ENCODE measurements at places on chromosomes 12 and 14.

GRCh38 chr14:36281309-36281708, 39.1 kb downstream of the MBIP start:
- no peak for DNase-seq

DNA sequence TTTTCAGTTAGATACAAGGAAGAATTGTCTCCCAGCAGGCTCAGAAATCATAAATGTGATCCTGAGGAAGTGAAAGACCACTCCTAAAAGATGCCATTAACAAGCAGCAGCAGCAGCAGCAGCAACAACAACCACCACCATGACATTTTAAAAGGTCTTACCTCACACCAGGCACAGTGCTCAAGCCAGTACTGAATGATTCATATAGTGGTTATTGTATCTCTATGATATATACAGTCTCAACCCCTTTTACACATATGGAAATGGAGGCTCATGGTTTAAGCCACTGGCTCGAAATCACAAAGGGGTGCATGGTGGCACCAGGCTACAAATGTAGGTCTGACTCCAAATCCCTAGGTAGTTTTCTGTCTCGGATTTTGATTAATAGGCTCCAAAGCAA, 126.9 kb downstream of the KTN1 start:
- DNase-seq, result no peak

DNA sequence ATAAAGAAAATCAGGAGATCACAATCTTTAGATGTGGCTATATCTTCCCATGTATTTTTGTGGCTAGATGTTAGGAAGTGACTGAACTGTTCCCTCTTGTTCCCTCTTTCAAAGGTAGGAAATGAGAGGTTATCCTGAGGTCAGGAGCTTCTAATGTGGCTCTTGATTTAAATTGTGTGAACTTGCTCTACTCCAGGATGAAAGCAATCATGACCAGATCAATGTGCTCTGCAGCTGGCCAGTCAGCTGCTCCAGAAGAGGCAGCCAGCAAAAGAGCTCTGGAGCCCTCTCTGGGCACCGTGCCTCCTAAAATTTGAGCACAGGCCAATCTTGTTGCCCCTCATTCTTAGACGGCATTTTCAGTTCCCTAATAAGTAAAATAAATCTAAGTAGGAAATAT, 32.0 kb downstream of the CDK17 start:
- no peak for DNase-seq

DNA sequence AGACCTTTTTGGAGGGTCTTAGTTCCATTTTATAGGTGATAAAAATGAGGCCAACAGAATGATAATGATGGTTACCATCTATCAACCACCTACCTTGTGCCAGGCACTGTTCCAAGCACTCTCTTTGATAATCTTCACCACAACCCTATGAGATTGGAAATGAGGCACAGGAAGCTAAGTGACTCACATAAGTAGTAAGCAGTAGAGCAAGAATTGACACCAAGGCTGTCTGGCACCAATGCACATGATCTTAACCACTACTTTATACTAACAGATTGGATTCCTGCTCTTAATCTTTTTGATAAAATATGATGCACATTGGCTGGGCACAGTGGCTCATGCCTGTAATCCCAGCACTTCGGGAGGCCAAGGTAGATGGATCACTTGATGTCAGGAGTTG, 91.4 kb downstream of the DRAM1 start:
- DNase-seq, result no peak

DNA sequence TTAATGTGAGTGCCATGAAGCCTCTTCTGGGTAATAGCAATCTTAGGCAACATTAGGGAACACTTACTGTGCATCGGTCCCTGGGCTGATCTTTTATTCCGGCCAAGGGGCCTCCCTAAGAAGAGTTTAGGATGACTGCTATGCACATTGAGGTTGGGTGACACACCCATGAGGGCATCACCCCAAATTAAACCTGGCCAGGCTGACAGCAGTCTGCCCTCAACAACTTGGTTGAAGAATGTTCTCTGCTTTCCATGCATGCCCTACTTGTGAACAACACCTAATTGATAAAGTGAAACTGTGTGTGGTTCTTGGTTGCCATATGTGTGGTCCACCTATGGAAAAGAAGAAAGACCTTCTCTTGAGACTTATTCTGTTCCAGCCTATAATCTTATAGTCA, 1098.0 kb downstream of the BCL11B start:
- DNase-seq, result no peak

DNA sequence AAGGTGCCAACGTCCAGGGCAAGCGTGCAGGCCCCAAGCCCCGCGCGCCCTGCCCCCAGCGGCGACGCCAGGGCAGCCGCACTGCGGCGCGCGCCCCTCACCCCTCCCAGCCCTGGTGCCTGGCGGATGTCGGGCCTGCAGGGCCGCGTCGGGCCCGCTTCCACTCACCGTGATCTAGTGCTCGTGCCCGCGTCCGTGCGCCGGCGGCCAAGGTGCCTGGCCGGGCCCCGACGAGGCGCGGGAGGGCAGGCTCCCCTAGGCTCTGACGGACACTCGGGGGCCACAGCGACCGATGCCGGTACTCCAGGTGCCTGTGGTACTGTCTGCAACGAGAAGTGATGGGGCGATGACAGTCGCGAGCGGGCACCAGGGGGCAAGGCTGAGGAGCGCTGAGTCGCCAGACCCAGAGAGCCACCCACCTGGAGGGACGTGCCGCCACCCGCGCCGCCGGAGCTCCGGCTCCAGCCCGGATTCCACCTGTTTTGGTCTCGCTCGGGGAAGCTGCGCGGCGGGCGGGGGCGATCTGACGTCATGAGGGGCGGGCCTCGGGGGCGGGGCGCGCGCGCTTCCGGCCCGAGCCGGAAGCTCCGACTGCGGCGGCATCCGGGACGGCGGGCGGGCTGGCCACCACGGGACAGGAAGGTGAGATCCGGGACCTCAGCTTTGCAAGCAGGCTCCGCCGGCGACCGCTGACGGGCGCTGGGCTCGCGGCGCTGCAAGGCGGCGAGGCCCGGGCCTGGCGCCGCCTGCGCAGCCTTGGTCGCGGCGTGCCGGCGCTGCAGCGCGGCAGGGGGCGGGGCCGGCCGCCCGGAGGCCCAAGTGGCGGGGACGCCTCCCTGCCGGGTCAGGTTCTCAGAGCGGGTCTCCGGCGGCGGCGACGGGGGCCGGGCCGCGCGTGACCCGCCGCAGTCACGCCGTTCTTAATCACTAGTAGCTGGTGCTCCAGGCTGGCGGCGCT, at the start of the genes LYSET and MOAP1:
LYSET (plus strand) TSS at position 927 of the 958 bp plus-strand sequence. CDS start 89 bp downstream, outside the sequence.
MOAP1 (minus strand) TSS at position 507 of the 958 bp plus-strand sequence. CDS start 655 bp downstream, outside the sequence.
- peak; percentile 53 for DNase-seq

- no peak for DNase-seq
Measured at GRCh38 chr12:132776816-132777568, 15.4 kb upstream of the ANKLE2 start.

GRCh38 chr14:25349269-25349668, 299.3 kb upstream of the STXBP6 start:
- no peak for DNase-seq

DNA sequence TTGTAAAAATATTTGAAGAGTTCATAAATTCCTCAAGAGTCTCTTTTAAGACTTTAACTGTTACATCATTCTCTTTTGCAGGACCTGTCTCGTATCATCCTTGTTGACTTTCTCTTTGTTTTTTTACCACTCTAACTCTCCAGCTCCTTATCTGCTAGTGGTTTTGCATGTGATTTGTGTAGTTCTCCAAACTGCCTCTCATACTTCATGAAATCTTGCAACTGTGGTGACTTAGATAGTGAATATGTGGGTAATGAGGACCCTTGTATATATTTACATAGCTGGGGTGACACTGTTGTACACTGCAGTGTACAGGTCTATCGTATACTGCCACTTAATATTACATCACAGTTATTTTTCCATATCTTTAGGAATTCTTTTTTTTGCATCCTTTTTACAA, 40.2 kb upstream of the EMP1 start:
- no peak for DNase-seq

DNA sequence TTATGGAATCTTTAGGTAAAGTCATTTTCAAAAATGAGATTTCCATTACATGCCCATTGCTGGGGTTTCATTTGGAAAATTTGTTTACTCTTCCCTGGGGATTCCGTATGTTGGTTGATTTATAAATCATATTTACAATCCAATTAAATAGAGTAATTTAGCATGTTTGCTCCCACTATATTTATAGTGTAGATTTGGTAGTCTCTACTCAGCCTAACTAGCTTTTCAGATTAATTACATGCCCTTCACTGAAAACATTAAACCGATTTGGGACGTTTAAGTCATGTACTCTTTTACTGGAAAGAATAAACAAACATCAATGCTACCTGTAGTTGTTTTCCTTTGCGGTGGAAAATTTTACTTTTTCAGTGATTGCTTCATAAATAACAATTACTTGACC, 10.4 kb downstream of the PAX9 start:
- DNase-seq, result no peak

GRCh38 chr12:88816201-88816600, 235.9 kb upstream of the KITLG start:
- no peak for DNase-seq

DNA sequence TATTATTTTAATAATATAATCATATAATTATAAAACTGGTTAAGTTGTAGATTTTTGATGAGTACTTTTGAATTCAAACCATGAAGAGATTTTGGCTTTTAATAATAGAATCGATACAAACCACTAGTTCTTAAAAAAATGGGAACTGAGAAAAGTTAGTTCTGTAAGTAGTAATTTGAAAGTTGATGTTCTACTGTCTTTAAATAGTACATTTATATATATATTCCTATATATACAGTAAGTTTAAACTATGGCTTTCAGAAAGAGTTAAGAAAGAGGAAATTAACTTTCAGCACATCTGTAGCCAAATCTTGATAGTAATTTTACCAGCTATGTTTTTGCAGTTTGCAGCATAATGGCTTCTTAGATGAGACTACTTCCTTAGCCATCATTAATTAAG, 7.8 kb downstream of the LRRK2 start:
- DNase-seq, result no peak

- no peak for DNase-seq
Measured at GRCh38 chr12:25459541-25459951, 93.5 kb downstream of the LMNTD1 start.

DNA sequence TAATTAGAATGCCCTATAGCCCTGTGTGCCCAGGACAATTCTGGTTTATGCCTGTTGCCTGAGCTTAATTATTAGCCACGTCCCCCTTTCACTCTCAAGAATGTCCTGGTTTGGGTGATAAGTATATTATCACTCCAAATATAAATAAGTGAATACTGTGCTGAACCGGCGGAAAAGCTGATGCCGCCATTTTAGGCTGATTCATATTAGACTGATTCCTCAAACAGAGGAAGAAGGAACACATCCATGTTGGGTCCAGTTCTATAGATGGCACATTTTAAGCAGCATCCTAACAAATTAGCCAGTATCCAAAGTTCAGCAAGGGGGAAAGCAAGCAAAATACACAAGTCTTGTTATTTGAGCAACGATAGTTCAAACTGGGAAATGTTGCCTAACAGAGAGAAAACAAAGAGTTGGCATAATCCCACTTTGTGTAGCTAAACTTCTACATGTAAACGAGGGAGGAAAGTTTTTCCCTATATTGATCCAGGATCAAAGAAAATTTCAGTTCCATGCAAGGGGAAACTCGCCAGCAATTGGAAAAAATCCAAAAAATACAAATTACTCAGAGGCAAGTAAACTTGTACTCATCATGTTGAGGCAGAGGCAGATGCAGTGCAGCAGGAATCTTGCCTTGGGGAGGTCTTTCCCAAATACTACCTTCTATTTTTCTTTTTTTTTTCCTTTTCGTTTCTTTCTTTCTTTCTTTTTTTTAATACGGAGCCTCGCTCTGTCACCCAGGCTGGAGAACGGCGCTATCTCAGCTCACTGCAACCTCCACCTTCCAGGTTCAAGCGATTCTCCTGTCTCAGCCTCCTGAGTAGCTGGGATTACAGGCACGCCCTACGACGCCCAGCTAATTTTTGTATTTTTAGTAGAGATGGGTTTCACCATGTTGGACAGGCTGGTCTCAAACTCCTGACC, 96.2 kb downstream of the ITPR2 start:
- no peak for DNase-seq

GRCh38 chr14:53022593-53022992, 71.7 kb upstream of the FERMT2 start:
- DNase-seq, result no peak

GRCh38 chr14:37585101-37585511, 9.9 kb downstream of the FOXA1 start:
- DNase-seq, result no peak

DNA sequence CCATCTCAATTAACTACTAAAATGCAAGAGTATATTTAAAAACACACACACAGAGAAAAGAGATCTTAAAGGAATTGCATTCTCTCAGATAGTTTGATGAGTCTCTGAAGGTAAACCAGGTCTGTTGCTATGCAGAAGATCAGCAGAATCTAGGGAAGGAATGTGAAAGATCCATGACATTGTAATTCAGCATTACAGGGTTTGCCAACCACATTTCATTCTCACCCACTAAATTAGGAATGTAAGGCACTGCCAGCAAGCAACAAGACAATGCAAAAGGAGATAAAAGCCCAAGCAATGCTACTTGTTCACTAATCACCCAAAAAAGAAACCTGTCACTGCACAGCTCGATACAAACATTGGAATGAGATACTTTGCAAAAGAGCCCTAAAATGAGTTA, 106.3 kb downstream of the LRIG3 start:
- no peak for DNase-seq

- DNase-seq, result no peak
Measured at GRCh38 chr12:1457901-1458300, 136.5 kb downstream of the FBXL14 start.

DNA sequence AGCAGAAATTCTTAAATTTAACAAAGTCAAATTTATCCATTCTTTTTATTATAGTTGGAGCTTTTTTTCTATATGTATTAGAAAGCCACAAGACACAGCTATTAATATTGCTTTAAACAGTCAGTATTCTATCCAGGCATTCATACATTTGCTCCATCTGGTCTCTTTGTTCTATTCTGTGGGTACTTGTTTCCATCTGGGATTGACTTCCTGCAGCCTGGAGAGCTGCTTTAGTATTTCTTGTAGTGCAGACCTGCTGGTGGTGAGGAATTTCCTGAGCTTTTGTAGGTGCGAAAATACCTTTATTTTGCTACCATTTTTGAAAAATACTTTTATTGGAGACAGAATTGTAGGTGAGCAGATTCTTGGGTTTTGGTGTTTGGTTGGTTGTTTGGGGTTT, 29.0 kb downstream of the CCDC60 start:
- DNase-seq, result no peak

DNA sequence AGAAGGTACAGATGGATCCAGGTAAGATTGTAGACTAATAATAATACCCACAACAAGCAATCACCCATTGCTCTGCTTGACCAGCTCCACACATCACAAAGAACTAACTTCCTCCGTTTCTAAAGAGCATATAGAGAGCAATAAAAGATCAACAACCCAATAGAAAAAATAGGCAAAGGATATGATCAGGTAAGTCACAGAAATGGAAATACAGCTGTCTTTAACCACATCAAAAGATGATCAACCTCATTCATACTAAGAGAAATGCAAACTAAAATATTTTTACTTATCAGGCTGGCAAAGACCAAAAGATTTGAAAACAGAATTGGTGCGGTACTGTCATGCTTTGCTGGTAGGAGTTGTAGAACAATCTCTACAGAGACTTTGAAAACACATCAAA, 8.9 kb downstream of the C2CD5 start:
- no peak for DNase-seq

DNA sequence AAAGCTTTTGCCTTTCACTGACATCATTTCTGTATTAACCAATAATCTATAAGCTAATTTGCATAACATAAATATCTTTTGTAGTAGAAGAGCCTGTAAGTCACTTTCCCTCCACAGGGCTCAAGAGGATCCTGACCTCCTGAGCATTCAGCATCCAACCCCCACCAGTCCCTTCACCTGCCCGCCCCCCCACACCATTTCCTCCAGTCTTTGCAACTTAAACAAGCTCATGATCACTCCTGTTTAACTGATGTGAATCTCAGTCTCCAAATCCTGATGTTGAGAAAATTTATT, 12.0 kb upstream of the CRY1 start:
- no peak for DNase-seq
